ENCODE measurements at places on chromosomes 1 and 21.

- no peak for DNase-seq
Observed at GRCh38 chr1:41481109-41481775, 3.2 kb downstream of the EDN2 start.

- peak; percentile 83 for DNase-seq
Observed at GRCh38 chr1:62796221-62796620, 12.3 kb downstream of the ATG4C start.

- no peak for DNase-seq
Observed at GRCh38 chr1:226679262-226679661, 59.8 kb downstream of the ITPKB start.

- DNase-seq, result no peak
Observed at GRCh38 chr1:3626025-3626424, 1.2 kb downstream of the TPRG1L start.

DNA sequence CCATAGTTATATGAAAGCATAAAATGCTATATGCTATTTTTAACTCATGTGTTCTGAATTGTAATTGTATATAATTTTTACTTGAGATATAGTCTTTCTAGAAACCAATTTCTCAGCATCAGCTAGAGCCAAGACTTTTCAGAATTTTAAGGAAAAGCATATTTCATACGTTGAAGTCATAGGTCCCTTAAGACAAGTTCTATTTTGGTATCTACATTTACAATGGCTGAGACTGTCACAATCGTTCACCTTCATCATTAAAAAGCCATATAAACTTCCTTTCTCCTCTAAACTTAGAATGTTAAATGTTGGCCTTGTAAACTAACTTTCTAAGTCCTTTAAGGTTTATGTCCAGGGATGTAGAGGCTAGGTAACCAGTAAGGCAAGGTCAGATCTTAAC is 104.1 kb downstream of the LRRC40 start:
- DNase-seq, result no peak

- no peak for DNase-seq
Observed at GRCh38 chr1:190098107-190098506, 379.6 kb downstream of the BRINP3 start.

DNA sequence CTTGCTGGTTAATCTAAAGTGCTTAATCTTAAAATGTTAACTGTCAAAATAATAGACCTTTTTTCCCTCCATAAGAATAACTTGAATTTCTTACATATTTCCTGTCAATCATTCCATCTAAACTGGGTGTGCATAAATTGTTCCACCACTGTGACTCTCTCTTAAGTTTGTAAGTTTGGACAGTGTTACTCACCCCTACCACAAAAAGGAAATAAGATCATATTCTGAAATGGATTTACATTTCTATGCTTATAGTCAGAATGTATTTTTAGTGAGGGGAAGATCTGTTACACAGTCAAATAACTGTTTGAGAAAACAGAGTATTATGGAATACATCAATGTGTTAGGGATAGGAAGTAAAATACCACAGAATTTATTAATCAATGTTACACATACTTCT is 109.6 kb upstream of the DPYD start:
- DNase-seq, result no peak

DNA sequence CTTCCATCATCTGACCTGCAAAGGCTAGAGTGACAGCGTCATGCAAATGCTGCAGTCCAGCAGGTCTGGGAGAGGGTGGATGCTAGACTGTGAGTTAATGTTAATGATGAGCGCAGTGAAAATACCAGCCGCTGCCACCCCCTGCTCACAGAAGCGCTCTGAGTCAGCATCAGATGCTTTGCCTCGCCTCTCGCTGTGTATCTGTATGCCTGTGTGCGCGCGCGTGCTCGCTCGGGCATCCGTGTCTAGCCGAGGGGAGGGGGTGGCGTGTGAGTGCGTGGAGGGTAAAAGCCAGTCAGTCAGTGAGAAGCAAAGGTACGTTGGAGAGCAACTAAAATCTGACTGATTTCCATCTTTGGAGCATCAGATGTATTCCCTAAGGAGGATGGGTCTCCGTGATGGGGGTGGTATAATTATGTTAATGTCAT is 858.7 kb downstream of the USP25 start:
- no peak for DNase-seq

GRCh38 chr1:18936814-18937481 is 19.5 kb downstream of the IFFO2 start:
- DNase-seq, result no peak

- no peak for DNase-seq
Observed at GRCh38 chr1:116330342-116330652, 42.7 kb upstream of the ATP1A1 start.

DNA sequence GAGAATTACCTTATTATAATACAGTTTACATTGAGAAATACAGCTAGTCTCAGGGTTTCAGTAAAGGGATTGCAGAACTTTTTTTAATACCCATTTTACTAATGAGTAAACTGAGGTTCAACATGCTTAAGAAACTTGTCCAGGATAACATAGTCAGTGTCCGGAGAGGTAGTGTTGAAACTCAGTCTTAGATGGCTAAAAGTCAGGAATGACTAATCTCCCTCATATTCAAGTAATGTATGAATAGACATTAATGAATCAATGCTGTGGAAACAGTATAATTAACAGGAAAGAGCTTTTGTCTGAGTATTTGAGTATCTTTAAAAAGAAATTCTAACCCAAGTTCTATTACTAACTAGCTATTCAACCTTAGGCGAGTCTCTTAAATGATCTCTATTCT is 397.6 kb downstream of the PLA2G4A start:
- DNase-seq, result no peak

DNA sequence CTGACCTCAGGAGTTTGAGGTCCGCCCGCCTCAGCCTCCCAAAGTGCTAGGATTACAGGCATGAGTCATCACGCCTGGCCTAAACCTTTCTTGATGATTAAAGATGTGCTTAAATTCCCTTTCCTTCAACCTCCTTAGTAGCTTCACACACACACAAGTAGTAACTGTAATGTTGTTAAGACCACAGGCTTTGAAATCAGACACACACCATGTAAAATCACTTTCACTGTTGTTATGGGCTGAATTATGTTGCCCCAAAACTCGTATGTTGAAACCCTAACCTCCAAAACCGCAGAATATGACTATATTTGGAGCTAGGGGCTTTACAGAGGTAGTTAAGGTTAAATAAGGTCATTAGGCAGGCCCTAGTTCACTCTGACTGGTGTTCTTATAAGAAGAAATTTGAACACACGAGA is 180.2 kb downstream of the NR5A2 start:
- DNase-seq, result peak; percentile 23

DNA sequence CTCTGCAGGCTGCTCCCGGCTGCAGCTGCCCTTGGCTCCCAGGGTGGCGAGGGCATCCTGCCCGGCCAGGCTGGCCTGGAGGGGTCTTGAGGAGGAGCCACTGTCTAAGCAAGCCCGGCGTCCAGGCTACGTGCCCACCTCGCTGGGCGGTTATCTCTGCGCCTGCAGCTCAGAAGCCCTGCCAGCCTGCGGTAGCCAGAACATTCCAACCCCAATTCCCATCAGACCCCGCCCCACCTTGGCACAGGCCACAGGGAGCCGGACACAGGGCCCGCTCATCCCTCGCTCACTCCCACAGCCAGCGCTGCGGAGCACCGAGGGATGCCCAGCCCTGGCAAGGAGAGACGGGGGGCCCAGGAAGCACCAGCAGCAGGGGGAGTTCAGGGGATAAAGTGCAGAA is 53.9 kb downstream of the MEGF6 start:
- no peak for DNase-seq

- DNase-seq, result no peak
Observed at GRCh38 chr1:150150133-150151021, 661 bp downstream of the PLEKHO1 start.

- no peak for DNase-seq
Observed at GRCh38 chr1:10671622-10672342, 124.7 kb downstream of the CASZ1 start.

Measured in AML-193 (cell line).